Activated CD4-positive, alpha-beta T cell treated with anti-CD3 and anti-CD28 coated beads for 24 hours (primary cell): ENCODE measurements at places on chromosomes 2 and 18.

DNA sequence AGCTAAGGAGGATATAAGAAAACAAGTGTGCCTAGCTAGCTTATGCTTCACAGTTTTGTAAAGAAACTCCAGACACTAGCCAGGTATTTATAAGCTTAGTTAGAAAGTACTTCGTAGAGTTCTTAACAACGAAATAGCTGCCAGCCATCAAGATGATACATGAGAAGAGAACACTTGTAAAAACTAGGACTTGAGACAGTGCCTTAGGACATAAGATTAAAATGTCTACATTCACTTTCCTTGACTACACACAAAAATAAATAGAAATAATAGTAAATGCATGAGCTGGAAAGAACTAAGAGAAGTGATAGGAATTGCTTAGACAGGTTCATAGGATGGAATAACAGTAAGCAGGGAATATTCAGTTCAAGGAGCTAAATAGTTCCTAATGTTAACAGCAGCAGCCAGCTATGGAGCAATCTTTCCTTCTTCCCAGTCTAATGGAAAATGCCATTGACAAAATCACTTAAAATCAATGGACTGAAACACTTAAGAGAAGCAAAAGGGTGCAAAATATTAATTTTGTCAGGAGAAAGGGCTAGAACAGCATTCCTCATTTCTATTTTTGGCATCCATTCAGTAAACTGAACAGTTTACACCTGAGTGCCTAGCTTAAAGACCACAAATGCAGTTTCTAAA, 186.6 kb downstream of the PDE11A start:
- no peak for DNase-seq

GRCh38 chr2:234330902-234331301, 166.0 kb downstream of the ARL4C start:
- DNase-seq = no peak

GRCh38 chr18:45320724-45321123, 294.6 kb upstream of the SLC14A2 start:
- DNase-seq = no peak

GRCh38 chr2:147646818-147647468, 197.9 kb upstream of the ACVR2A start:
- DNase-seq = no peak

DNA sequence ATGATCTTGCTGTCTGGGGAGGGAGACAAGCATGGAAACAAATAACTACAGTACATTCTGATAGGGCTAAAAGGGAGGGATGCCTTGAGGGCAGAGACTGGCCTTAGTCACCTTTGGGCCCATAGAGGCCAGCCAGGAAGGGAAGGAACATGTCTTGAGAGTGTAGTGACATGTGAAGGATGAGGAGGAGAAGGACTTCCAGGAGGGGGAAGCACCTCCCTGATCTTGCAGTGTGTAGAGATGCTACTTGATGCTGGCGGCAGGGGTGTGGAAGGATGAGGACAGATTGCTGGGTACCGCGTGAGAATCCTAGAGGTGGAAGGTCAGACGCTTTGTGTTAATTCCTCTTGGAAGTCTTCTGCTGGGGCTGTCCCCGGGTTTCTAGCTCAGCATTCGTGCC, 13.1 kb downstream of the TET3 start:
- DNase-seq = no peak

DNA sequence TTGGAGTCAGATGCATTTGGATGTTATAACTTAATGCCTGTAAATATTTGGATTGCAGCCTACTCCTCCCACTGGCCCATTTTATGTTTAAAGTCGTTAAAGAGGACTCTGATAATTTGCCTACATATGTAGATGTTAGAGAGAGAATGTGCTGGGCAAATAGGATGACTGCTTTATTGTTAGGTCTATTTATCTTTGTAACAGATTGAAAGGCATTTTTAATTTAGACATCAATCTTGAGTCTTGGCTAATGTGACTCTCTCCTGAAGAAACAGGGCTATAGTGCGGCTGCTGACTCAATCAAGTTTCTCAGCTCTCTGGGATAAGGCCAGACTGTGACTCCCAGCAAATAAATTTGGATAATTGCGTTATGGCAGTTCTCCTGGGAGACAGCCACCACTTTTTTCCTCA, 1101.4 kb downstream of the CBLN2 start:
- no peak for DNase-seq

DNA sequence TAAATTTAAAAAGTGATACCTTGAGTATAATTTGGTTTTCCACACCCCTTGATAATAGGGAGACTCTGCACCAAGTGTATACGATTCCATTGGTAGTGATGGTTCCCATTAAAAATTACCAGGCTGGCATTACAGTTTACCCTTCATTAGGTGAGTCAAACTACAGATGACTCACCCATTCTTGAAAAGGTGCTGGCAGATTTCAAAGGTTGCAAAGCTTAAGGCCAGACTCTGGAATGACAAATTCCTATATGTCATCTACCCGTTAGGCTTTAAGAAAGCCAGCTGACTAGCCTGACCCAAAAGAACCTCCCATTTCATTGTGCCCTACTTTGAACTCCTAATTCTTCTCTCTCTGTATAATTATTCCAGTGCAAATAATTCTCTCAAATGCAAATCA, 124.4 kb downstream of the LRRTM4 start:
- no peak for DNase-seq

- no peak for DNase-seq
Observed at GRCh38 chr2:46298522-46299353, 1.5 kb downstream of the EPAS1 start.

DNA sequence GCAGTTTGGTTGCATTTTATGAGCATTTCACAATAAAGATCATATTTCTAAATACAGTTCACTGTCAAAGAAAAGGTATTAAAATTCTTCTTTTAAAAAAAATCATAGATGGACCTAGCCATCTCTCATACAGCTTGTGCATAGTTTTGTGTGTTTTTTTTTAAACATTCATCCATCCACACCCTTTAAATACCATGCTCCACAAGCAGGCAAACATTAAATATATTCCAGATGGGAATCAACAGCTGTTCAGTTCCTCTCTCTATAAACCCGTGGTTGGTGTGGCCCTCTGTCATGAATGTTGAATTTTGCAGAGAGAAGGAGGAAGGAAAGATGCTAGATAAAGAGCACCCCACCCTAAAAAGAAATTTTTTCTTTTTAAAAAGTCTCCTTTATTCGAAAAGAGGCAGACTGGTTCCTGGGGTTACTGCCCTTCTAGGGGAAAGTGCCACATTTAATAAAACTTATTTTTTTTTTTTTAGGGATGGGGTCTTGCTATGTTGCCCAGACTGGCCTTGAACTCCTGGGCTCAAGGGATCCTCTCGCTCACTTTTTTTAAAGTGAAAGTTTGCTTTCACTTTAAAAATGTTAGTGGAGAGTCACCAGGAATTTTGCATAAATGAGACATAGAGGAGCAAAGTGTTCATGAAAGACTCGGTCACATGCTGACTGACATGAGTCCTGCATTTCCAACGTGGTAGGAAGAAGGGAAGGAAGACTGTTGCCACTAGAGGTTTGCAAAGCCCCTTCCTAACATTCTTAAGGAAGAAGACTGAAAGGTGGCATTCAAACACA, 73.9 kb upstream of the LMAN1 start:
- no peak for DNase-seq

- DNase-seq = no peak
Observed at GRCh38 chr18:47800248-47800647, 130.2 kb downstream of the SMAD2 start.

DNA sequence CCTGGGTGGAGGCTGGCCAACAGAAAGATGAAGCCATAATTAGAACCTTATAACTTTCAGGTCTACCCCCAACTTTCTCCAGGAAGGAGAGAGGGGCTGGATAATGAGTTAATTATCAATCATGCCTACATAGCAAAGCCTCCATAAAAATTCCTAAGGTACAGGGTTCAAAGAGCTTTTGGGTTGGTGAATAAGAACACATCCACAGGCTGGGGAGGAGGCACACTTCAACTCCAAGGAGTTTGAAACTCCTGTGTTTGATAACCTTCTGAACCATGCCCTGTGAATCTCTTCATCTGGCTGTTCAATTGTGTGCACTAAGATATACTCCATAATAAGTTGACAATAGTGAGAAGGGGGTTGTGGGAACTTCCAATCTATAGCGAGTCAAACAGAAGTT, 552.3 kb downstream of the TDRD15 start:
- DNase-seq = no peak

DNA sequence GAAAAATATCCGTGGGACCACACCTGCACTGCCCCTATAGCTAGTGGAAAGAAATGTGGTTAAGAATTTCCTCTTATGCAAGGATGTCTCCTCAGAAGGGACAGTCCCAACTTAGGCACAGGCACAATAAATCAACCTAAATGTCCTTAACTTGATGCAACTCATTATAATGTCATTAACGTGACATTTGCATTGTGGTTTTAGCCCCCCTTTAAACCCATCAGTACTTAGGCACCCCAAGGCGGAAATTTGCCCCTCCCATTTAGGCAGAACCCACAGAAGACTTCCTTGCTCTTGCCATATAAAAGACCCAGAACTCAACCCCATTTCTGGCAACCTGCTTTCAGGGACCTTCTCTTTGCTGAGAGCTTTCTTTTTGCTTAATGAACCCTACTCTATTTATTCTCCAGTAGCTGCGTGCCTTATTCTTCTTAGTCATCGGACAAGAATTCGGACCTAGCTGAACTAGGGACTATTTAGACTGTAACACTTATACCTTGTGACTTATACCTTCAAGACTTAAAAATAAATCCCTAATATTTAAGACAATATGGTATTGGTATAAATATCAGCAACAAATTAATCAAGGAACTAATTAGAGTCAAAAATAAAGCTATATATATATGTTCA, 1281.6 kb upstream of the TMEFF2 start:
- no peak for DNase-seq

DNA sequence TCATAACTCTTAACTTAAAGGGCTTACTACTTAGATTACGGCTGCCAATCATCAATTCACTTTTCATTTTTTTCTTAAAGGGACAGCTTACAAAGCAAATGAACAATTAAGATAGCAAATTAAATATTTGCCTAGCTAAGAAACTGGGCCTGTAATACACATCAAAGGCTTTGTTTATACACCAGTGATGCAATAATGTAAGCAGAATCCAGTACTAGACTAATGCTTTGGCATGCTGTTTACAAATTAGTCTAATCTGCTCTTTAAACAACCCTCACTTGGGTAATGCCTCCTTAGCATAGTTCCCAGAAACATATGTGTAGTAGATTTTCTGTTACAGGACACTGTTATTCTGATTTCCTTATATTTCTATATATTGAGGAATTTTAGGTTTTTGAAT, 105.8 kb downstream of the ARHGAP28 start:
- DNase-seq = no peak

- no peak for DNase-seq
Observed at GRCh38 chr2:178761759-178762371, 45.4 kb downstream of the TTN start.

- DNase-seq = no peak
Observed at GRCh38 chr2:70552501-70553333, 909 bp downstream of the TGFA start.

- no peak for DNase-seq
Observed at GRCh38 chr2:235144291-235144690, 192.5 kb downstream of the SH3BP4 start.

- DNase-seq = no peak
Observed at GRCh38 chr2:160367887-160368286, 125.7 kb downstream of the RBMS1 start.

- DNase-seq = no peak
Observed at GRCh38 chr2:64379186-64379585, 74.8 kb upstream of the LGALSL start.

- DNase-seq = no peak
Observed at GRCh38 chr2:6755456-6755855, 110.3 kb downstream of the CMPK2 start.

DNA sequence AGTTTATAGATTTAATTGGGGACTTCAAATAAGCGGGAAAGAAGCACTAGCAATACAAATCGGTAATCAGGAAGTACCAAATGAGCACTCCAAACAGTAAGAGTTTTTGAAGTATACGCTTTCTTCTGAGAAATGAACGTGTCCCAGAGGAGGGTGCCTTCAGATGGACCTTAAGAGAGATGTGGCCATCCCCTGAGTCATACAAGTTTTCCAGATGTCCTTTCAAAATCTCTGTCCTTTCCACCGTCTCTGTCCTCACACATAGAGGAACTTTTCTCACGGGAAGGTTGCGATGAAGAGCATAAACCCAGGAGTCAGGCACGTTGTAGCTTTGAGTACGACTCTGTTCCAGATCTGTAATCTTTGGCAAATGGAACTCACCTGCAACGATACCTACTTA, 1.7 kb upstream of the SMAD2 start:
- DNase-seq = no peak

- DNase-seq = no peak
Observed at GRCh38 chr2:230124757-230125431, 56.2 kb upstream of the SLC16A14 start.

GRCh38 chr18:58896734-58897508, 32.2 kb downstream of the ZNF532 start:
- DNase-seq = no peak

DNA sequence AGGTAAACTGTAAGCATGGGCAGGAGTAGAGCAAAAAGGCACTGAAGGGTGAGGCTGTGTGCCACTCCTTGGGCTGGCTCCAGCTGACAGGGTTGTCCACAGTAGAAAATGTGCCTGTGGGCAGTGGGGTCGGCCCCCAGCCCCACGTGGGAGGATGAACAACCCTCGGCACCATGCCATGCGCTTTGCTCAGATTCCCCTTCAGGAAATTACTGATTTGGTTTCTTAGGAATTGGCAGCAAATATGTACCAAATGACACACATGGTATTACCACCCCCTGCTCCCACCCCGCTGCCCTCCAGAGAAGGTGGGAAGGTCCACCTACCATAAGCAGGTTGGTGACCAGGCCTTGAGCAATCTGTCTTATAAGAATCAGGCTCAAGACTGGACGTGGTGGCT, 13.6 kb downstream of the ADCY3 start:
- DNase-seq = no peak

- no peak for DNase-seq
Observed at GRCh38 chr2:188852772-188853171, 121.4 kb upstream of the COL3A1 start.

GRCh38 chr2:158099716-158100115, 2.0 kb upstream of the UPP2 start:
- no peak for DNase-seq

DNA sequence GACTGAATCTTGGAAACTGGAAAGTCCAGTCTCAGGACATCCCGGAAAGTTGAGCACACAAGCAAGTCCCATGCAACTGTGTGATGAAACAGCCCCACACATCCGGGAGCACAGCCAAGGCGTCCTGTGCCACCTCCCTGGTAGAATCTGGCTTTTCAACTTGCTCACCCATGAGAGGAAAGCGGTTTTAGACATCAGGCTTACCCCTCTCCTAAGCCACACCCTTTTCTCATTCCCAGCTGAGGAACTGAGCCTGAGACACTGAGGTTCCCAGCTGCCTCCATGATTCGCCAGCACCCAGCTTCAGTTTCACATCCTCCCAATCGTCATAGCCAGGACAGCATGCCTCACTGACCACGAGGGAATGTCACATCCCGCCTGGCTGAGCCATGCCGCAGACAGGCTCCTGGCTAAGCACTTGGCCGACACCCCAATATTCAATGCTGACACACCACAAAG, 60.3 kb downstream of the STEAP3 start:
- DNase-seq = no peak

- DNase-seq = no peak
Observed at GRCh38 chr2:163551616-163552373, 184.0 kb downstream of the FIGN start.
